T-helper 22 cell (primary cell): ENCODE measurements at places on chromosomes 2 and 18.

- no peak for DNase-seq
Observed at GRCh38 chr2:106143495-106144215, 50.4 kb downstream of the UXS1 start.

- DNase-seq, result no peak
Observed at GRCh38 chr18:452816-453215, 47.7 kb downstream of the COLEC12 start.

- no peak for DNase-seq
Observed at GRCh38 chr2:53530126-53530525, 237.5 kb upstream of the CHAC2 start.

DNA sequence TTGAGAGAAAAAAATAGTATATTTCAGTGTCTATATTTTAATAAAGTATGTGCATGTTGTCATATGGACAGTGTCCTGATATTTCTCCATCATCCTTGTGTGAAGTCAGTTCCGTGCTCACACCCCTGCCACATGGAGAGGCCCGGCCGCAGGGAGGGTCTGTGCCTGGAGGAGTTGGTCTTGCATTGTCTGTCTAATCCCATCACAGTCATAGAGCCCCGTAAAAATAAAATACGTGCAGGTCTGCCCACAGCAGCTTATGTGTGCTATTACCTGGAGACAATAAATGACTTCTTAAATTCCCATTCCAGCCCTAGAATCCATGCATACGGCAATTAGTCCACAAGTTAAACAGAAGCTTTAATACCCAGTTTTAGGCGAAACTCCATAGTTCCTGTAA is 20.1 kb downstream of the MAPRE2 start:
- no peak for DNase-seq

- no peak for DNase-seq
Observed at GRCh38 chr2:68714866-68715265, 19.7 kb upstream of the ARHGAP25 start.
